ENCODE measurements at places on chromosomes 4 and X.

DNA sequence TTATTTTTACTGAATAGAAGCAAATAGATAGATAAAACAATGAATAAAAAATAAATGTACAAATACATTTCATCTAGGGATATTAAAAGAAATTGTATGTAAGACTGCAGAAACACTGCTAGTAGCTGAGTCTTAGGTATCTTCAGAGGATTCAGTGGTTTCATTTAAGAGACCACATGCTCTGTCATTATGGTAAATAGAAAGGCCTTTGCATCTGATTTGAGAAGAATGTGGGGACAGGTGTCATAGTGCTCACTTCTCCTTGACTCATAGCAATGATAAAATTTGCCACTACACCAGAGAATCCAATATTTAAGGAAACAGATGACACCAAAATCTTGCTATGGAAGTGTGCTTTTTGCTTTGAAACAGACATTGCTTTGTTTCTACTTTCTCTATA is 59.8 kb upstream of the PPP1R2C start:
- DNase-seq: no peak

DNA sequence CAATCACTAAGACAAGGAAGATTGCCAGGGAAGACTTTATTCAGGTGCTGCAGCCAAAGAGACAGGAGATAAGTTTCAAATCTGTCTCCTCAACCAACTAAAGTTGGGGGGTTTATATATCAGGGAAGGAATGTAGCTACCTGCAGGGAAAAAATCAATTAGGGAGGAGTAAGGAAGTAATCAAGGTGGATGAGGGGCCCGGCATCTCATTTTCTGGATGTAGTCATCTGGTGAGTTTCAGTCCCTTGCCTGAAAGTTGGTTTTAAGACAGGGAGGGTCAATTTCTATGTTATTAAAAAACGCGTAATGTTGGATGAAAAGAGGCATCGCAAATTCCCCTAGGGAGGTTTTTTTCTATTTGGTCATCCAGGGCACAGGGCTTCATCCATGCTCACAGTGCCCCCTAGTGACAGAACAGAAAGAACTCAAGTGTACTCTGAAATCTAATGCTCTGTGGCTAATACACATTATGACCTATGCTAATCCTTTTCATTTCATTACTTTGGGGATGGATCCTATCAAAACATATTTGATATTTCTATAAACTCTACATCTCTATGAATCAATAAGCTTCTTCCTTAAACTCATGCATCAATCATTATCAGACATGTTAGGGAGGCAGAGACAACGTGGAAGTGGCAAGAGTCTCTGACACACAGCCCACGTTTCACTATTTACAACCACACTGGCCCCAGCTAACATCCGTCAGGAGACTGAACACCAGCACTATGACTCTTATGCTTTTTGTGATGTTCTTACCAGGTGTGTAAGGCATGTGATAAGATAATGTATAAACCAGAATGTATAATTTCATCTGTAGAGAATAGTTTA is 1577.0 kb upstream of the TENM3 start:
- DNase-seq: peak; percentile 58

DNA sequence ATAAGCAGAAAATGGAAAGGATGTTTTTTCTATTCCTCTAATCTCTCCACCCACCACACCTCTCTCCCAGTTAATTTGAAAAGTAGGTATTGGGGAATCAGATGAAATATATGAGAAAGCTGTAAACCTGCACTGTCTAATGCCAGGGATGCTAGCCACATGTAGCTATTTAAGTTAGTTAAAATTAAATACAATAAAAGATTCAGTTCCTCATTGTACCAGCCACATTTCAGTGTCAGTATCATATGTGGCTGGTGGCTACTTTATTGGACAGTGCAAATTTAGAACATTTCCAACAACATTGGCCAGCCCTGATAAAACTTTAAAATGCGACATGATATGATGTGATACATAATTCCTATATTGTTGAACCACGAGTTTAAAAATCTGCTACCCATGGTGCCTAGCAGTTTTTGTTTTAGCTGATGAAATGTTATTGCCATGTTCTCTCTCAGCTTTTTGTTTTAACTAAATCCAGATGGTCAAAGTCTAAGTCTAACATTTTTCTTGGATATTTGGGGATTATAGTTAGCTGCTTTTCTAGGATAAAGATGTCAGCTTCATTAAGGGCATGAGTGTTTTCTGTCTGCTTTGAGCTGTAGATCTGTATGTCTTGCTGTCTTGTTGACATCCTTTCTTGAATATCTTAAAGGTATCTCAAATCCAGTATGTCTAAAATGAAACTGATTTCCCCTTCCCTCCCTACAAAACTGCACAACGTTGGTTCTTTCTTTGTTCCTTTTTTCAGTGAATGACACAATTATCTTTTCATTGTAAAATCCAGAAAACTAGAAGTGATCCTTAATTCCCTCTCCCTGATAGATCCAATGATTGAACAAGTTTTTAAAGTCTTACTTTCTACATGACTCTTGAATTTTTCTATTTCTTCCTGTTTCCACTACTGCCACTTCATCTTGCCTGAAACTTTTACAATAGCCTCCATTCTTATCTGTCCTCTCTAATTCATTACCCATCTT is 6.2 kb downstream of the ARFIP1 start:
- no peak for DNase-seq

- no peak for DNase-seq
Observed at GRCh38 chr4:145524552-145524951, 42.9 kb downstream of the SMAD1 start.

GRCh38 chr4:159368320-159368719 is 265.4 kb downstream of the RAPGEF2 start:
- DNase-seq: no peak

DNA sequence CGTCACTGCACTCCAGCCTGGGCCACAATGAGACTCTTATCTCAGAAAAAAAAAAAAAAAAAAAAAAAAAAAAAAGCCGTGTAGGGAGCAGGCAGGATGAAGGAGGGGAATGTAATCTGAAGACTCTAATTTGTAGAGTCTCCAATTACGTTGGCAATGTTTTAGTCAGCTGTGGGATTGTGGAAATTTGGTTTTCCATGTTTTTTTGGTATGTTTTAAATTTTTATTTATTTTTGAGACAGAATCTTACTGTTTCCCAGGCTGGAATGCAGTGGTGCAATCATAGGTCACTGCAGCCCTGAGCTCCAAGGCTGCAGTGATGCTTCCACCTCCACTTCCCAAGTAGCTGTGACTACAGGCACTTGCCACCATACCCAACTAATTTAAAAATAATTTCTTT is 56.5 kb downstream of the NSD2 start:
- DNase-seq: no peak

- DNase-seq: no peak
Observed at GRCh38 chr4:83308672-83309071, 24.1 kb upstream of the COQ2 start.
